Stimulated activated CD4-positive, alpha-beta T cell treated with anti-CD3 and anti-CD28 coated beads, TNF-alpha, amount 100 ng/mL, for 1 hour (primary cell): ENCODE measurements at places on chromosomes 11 and 22.

GRCh38 chr11:72112978-72113808, 698 bp upstream of the ANAPC15 start:
- no peak for DNase-seq

- no peak for DNase-seq
Measured at GRCh38 chr22:20026204-20026908, 5.4 kb downstream of the TANGO2 start.

DNA sequence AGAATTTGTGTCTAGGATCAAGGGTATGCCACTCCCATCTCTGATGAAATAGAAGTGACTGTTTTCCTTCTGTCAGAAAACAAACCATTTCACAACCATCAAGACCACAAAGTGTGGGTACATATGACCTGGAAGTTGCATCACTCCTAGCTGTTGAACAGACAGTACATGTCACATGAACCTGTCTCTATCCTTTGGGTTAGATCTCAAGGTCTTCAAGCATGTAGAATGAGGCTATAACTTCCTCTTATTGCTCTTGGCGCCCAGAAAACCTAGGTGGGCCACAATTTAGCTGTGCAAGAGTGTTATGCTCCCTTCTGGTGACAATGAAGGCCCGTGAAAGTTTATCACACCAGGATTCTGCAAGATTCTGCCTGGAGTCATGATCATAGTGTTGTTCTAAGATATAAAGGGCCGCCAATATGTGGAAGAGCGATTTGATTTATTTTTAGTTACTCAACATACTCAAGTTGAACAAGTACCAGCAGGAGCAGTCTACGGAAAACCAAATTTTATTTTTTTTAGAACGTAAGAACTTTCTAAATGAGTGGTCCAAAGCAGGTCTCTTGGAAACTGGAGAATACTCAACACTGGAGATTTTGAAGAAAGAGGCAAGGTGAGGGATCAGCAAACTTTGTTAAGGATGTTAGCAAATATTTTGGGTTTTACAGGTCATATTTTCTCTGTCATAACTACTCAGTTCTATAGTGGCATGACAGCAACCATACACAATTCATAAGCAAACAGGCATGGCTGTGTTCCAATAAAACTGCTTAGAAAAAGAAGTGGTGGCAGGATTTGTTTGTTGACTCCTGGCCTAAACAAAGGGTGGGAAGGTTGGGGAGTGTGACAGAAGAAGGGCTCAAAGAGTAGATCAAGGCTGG, 101.8 kb downstream of the USP35 start:
- no peak for DNase-seq

GRCh38 chr11:1392111-1392510, 2.4 kb downstream of the BRSK2 start:
- DNase-seq: no peak

- no peak for DNase-seq
Measured at GRCh38 chr11:17408641-17409040, 20.2 kb upstream of the KCNJ11 start.

DNA sequence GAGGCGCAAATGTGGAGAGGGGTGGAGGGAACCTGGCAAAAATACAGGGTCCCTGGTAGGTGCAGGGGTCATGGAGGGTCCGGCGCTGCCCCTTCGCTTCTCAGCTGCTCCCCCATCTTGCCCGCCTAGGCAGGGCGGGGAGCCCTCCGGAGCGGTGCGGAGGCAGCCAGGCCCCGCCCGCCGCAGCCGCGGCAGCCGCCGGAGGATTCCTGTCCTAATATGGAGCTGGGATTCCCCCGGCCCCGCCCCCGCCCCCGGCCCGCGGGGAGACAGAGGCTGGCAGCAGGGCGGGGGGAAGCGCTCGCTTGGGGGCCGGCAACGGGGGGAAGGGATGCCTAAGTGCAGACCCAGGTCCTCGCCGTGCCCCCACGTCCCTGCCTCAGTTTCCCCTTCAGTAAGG, 1.0 kb upstream of the NPAS4 start:
- no peak for DNase-seq

DNA sequence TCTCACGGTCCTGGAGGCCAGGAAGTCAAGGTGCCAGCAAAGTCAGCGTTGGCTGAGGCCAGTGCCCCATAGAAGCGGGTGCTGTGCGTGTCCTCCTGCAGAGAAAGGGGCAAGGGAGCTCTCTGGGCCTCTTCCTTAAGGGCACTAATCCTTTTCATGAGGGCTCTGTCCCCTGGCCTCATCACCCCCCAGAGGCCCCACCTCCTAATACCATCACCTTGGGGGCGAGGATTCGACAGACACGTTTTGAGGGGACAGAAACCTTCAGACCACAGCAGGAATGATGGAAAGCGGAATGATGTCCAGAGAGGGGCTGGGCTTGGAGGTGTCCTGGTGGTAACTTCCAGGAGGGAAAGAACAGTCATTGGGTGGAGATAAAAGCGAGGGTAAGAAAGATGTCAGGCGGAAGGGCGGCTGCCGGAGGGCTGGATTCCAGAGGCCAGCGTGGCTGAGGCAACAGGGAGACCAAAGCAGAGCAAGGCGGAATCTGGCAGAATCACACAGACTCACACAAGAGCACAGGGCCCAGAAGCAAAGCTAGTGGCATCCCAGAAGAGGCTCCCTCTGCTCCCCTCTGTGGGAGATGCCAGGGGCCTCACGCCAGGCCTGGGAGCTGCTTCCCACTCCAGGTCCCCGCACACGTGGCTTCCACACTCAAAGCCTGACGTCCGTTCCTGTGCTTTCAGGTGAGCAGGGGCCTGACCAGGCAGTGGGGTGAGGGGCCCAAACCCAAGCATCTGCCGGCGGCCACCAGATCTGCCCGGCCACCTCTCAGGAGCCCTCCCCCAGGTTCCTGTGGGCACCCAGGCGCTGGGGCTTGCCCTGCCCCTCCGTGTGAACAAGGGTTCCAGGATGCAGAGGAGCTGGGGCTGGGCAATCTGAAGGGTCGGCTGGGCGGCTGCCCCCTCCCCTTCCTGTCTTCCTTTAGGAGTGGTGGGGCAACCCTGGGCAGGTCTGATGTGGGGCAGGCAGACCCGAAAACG, 784.5 kb downstream of the BRD1 start:
- no peak for DNase-seq

GRCh38 chr22:27809700-27810608, 8.4 kb upstream of the MN1 start:
- DNase-seq: no peak

DNA sequence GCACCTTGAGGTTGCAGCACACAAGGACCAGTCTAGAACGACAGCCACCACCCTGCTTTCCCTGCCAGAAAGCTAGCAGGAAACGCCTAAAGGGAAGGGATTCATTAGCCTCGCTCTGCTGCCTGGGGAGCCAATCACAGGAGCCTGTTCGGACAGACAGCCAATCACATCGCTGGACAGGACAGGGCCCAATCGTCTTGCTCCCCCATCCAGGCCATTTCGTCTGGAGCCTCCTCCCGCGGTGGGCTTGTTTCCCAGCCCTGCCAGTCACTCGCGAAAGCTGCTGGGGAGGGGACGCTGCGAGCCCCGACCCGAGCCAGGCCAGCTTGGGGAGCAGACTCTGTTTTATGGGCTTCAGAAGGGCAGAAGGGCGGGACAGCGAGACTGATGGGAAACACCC, 79.8 kb upstream of the NCAM1 start:
- DNase-seq: no peak

DNA sequence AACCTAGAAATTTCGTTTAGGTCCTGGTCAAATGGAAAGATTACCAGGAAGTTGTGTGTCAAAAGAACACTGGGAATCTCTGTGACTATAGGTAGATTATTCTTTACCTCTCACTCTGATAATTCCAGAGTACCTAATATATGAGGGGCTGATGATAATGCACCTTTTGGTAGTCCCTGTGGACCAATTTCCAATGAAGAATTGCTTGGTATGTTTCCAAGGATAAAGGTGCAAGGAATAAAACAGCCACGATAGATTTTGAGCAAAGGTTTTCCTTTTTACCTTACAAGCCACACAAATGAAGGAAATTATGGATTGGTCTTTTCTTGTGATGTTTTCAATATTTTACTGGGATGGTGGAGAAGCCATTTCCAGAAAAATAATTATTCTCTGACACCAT, at the start of gene OR8H1:
Gene OR8H1, minus strand, starts transcription at position 101 of the 400 bp plus-strand sequence. CDS start 1,192 bp downstream, outside the sequence.
- DNase-seq: no peak

- peak; percentile 70 for DNase-seq
Measured at GRCh38 chr11:8911029-8911823, at the start of gene AKIP1. TSS of gene AKIP1 (plus strand) at chr11:8911189. CDS start at chr11:8911450, 261 bp downstream.

- no peak for DNase-seq
Measured at GRCh38 chr22:47402876-47403525, 640.6 kb downstream of the TBC1D22A start.

- DNase-seq: no peak
Measured at GRCh38 chr11:82747471-82747870, 13.8 kb upstream of the FAM181B start.

DNA sequence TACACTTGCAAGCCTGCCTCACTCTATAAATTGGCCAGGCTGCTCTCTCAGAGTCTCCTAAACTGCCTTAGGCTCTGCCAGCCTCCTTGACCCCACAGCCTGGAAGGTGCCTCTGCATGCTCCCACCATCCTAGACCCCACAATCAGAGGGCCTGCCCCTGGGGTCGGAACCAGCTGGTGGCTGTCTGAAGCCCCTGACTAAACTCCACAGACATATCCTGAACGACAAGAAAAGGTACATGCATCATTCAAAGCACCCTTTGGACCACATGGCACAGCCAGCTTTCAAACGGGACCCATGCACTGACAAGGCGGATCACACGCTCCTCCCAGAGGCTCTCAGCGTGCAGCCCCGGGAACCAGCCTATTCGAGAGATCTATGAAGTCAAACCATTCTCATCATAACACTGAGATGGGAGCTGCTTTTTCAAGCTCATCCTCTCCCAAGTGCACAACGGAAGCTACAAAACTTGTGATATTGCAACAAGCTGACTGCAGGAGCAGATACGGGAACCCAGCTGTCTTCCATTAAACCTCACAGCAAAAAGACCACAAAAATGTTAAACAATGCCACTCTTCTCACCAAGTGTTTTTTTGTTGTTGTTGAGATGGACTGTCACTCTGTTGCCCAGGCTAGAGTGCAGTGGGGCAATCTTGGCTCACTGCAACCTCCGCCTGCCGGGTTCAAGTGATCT, 8.1 kb downstream of the SHANK2 start:
- no peak for DNase-seq

GRCh38 chr11:32033067-32033466, 57.8 kb upstream of the RCN1 start:
- no peak for DNase-seq

- DNase-seq: no peak
Measured at GRCh38 chr22:20558534-20558933, 51.1 kb downstream of the MED15 start.

DNA sequence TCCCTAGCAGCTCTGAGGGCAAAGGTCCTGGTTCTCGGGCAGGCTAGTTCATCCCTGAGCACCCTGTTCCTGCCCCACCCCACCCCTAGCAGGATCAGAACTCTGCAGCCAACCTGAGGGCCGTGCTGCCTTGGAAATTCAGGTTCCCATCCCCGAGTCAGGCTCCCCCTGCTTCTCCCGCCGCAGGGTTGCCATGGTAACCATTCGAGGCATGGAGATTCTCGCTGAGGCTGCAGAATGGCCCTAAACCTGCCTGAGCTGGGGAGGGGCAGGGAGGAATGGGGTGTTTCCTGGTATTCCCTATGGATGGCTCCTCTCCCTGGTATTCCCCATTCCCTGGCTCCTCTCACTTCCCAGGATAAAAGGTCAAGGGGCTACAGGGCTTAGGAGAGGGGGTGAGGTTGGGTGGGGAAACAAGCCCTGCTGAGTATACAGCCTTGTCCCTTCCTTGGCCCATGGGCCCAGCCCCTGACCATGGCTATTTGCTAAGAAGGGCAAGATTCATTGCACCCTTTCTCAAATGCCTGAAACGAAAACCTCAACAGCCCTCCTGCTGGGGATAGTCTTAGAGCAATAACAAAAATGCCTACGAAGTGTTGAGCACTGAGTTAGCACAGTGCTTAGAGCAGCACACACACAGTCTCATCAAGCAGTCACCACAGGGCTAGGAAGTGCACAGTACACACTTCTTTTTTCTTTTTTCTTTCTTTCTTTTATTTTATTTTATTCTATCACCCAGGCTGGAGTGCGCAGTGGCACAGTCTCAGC, 58.7 kb downstream of the CHST1 start:
- DNase-seq: no peak

GRCh38 chr11:115578275-115578674, 74.1 kb upstream of the CADM1 start:
- no peak for DNase-seq

DNA sequence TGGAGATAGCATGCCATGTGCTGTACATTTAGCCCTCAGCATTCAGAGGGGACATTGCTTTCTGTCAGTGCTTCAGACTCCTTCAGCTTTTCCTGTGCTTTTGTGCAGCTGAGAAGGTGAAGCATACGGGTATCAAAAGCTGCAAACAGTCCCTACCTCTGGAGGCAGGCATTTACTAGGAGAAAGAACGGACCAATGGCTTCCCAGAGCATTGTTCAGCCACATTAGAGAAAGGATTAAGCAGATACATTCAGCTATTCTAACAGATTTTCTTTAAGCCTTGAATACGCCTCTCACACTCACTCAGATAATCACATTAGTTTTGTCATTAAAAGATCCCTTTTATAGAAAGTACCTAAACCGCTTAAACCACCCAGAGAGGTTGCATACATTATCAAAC, 80.7 kb upstream of the FAM181B start:
- DNase-seq: no peak

- no peak for DNase-seq
Measured at GRCh38 chr11:124935548-124936514, at the start of gene HEPACAM. TSS of gene HEPACAM (minus strand) at chr11:124936047. CDS start at chr11:124936006, 41 bp downstream.

- DNase-seq: no peak
Measured at GRCh38 chr11:114386545-114386944, 13.8 kb downstream of the C11orf71 start.

GRCh38 chr11:113484223-113484622, 9.0 kb upstream of the DRD2 start:
- DNase-seq: no peak

GRCh38 chr11:63985812-63986155, 454 bp upstream of the OTUB1 start:
- peak; percentile 25 for DNase-seq

DNA sequence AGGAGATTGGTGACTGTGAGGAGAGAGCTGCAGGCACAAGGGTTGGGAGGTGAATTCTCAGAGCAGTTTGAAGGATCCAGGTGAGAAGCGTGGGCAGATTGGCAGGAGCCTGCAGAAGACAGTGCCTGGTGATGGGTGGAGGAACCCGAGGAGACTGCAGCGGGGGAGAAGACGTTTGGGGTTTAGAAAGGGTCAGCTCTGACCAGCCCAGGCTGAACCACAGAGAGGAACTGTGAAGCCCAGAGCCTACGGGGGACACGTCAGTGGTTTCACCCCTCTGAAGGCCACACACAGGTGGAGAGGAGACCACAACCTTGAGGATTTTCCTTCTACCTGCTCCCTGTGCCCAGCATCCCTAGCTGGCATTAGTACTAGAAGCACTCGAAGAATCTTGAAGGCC, 154.8 kb upstream of the TBCEL start:
- no peak for DNase-seq

- DNase-seq: no peak
Measured at GRCh38 chr11:115324581-115325432, 179.4 kb downstream of the CADM1 start.

DNA sequence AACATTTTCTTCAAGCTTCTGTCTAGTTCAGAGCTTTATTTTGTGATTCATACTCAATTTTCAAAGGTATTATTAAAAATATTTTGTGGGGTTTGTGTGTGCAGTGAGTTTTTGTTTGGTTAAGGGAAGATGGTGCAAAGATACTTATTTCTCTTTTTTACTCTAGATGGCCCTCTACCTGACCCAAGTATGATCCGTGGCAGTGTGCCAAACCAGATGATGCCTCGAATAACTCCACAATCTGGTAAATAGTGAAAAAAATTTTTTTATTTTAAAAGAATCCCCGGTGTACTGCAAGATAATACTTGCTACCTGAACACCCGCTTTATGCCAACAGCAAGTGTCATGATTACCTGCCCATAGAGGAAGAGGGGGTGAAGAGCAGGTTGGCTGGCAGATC, 54.2 kb downstream of the EP300 start:
- no peak for DNase-seq
